ENCODE measurements at places on chromosomes 6 and 20.

DNA sequence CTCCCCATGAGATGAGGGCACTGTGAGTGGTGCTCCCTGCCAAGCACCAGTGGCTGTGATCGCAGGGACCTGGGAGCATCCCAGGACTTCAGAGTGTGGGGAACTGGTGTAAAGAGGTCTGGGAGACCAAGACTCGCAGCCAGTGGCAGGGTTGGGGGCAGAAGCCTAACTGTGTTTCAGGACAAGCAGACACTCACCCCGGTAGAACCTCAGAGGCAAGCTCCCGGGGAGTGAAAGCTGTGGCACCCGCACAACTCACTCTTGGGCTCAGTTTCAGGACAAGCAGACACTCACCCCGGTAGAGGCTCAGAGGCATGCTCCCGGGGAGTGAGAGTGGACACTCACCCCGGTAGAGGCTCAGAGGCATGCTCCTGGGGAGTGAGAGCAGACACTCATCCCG is 112.8 kb downstream of the ASXL1 start:
- DNase-seq, result no peak

DNA sequence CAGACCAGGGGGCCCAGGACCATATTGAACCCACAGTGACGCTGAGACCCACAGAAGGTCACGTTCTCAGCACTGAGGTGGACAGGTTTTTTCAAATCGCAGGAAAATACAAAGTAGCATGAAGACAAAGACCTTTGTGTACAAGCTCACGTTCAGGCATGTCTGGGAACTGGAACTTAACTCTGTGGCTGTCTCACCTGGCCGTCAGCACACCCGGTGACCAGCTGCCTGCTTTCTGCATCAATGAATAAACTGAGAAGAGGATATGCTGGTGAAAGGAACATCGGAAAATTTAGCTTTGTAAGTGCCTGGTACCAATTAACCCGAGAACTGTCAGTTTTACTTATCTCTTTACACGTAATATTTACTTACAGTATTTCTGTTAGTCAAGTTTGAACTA is 36.5 kb downstream of the WDR27 start:
- DNase-seq, result no peak

GRCh38 chr6:133130863-133131262 is 110.3 kb upstream of the EYA4 start:
- DNase-seq, result no peak

DNA sequence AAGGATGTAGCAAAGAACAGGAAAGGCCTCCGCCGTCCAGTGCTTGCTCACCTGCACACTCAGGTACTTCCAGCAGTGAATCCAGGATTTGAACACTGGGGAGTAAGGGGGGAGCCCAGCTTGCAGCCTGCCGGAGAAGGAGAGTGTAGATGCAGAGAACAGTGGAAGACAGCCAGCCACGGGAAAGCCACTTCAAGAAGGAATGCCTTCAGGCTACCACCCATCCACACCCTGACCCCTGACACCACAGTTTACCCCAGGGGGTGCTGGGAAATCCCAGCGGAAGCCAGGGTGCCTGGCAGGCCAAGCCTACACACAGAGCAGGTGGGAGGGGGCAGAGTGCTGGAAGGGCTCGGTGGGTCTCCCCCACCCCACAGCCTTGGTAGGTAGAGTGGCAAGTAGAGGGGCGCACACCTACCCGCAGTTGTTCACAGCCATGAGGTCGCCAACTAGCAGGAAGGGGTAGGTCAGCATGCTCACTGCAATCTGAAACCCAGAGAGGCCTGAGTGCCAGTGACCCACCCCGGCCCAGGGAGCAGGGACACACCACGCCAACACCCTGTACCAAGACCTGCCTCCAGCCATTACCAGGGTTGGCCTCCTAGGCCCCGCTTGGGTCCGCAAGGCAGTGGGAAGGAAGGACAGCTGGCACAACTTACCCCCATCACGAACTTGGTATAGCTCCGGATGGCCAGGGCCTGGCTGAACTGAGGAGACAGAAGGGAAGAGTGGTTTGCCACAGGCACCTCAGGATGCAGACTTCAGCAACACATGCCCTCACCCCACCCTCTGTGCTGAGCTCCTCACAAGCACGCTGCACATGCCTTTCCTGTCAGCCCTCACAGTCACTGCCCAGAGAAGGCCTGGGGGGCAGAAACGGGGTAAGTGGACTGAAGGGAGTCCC is 15.7 kb downstream of the PI16 start:
- DNase-seq, result no peak

DNA sequence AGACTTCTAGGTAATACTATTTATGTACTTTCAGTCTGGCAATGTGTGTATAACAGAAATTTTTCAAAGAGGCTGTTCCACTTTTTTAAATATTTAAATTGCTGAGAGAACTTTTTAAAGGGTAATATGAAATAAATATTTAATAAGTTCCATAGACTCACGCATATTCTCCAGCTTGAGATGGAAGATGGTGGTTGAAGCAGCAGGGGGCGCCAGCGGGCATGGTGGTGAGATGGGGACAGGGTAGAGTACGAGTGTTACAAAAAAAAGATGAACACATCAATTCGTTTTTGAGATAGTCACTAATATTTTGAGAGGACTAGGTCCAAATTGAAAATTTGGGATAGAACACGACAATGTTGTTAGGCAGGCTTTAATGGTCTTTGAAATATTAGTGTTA is 68.4 kb downstream of the RSPO3 start:
- DNase-seq, result peak; percentile 24

DNA sequence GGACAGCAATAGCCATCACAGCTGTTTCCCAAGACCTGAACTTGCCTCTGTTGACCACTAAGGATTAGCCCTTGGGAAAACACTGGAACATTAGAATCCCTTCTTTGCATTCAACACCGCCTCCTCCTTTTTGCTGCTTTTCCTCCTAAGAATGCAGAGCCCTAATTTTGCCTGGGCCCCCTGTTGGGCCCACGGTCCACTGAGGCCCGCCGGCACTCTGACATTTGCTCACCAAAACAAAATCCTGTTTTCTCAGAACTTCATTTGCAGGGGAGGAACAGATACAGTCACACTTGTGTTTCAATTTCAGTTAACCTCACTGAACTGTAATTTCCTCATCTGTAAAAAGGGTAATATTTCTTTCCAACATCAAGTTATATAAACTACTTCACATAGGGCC is 116.0 kb upstream of the JARID2 start:
- DNase-seq, result no peak

- DNase-seq, result no peak
Observed at GRCh38 chr20:9119776-9120175, 50.9 kb downstream of the PLCB4 start.

DNA sequence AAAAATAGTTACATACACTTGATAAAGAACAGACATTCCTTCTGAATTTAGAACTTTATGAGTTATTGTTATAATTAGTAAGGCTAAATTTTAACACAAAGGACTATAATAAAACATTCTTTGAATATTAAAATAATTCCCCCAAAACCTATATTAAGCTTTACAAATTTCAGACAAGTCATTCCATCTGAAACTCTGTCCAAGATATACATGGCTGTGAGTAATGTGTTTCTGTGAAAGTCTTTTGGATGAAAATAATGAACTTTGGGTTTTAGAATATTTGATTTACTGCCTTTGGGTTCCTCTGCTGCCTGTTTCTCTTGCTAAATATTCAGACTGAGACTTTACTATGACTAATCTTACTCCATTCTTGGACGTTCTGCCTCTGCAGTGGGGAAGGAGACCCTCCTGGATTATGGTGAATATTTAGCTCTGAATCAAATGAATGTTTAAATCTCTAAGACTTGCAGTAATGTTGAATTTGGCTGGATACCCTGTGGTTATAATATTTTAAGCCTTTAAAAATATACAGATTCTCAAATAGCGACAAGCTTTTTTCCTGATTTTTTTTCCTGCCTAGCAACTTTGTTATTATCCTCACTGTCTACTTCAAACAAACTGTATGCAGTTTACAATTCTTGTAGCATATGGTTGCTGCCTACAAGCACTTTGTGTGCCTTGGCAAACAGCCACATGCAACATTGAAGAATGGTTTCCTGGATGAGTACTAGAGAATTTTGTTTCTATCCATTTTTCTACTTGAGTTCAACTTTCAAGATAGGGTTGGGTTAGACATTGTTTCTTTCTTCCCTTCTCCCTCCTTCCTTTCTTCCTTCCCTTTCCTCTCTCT is 51.4 kb downstream of the TXLNB start:
- no peak for DNase-seq

- DNase-seq, result peak; percentile 4
Observed at GRCh38 chr6:107488875-107489635, 862 bp upstream of the SOBP start.

- no peak for DNase-seq
Observed at GRCh38 chr6:84447651-84448050, 220.2 kb upstream of the CEP162 start.

DNA sequence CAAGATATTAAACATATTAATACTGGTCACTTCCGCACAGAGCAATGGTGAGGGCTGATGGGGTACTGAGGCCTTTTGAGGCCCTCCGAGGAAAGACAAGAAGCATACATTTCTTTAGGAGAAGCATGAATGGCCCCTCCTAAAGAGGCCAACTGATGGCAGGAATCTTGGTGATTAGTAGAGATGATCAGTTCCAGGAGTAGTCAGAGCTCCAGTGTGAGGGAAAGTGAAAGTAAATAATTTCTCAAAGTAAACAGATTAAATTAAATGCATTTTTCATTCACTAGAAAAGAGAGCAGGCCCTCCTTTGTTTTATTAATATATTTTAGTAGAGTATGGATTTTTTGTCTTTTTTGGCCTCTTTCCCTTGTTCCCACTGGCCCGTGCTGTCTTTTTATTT is 38.2 kb downstream of the NOX3 start:
- DNase-seq, result no peak

DNA sequence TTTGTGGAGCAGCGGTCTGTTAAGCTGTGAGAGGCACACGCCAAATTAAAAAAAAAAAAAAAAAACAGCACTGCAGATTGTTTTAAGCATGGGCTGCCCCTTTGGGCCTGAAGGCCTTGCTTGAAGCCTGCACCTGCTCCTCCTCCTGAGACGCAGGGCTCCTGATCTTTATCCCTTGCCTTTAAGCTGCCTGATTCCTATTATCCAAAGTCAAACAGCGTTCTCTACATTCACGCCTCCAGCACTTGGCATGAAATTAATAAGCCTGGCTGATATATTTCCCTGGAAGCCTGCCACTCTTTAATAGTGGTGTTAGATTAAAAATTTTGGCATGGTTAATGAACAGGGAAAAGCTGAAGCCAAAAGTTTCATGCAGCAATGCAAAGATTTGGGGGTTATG is 163.9 kb downstream of the FAXC start:
- DNase-seq, result no peak

DNA sequence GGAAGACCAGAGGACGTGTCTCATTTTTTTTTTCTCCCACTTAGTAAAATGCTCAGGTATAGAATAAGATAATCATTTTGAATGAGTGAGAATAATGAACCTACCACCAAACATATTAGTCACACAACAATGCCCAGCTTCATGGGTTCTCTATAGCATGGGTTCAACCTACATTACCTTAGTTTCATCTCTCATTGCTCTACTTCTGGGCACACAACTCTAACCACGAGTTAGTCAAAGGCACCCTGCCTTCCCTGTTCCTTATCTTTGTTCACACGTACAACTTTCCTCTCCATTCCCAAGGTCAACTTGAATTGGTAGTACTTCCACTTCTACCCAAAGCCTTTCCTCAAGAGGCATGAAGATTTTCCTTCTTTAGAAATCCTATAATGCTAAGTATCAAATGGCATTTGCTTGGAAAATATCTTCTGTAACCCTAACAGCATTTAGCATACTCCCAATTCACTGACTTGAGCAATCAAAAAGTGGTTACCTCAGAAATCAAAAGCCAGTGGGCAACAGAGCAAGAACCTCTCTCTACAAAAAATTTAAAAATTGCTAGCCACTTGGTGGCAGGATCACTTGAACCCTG is 20.9 kb downstream of the DEK start:
- DNase-seq, result no peak

DNA sequence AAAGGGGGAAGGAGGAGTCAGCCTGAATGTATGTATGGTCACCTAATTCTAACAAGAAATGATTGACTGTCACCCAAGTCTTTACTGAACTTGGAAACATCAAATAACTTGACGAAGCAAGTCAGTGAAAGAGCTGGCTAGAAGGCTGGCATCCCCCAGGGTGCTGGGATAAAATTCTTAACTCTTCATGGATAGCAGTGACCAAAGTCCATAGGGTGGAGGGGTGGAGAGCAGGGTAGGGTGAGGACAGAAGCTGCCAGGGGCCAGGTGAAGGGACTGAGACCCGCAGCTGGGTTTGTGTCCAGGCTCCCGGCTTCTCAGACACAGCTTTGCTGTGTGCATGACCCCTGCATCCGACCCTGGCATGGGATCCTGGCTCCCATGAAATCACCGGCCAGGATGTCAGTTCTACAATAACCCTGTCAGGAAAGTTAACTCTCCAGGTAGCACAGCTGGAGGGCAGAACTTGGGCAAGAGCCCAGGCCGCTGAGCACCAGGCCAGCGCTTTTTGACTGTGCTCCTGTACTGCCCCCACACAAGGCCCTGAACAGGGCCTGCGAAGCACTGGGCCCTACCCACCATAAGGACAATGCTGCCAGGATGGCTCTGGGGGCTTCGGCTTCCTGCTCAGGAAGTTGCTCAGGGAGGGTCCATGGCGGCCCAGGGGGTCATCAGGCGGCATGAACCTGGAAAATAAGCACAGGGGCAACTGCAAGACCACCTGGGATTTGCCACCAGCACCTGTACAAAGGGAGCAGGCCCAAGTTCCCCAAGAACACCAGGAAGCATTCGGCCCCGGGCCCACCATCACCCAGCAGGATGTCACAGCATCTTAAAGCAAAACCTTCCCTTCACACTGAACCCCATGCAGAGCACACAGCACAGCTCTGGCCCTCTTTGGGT is 32.5 kb downstream of the ZC3H12D start:
- DNase-seq, result no peak

DNA sequence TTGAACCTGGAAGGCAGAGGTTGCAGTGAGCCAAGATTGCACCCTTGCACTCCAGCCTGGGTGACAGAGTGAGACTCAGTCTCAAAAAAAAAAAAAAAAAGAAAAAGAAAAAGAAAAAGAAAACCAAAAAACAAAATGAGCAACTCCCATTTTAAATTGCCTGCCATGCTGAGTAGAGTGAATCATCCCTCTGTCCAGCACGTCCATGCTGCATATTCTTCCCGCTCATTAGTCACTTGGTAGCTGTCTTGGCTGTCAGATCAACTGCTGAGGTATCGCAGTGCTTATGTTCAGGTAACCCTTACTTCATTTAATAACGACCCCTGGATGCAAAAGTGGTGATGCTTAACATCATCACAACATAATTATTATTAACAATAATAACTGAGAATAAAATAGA is 72.6 kb upstream of the RNF24 start:
- no peak for DNase-seq

DNA sequence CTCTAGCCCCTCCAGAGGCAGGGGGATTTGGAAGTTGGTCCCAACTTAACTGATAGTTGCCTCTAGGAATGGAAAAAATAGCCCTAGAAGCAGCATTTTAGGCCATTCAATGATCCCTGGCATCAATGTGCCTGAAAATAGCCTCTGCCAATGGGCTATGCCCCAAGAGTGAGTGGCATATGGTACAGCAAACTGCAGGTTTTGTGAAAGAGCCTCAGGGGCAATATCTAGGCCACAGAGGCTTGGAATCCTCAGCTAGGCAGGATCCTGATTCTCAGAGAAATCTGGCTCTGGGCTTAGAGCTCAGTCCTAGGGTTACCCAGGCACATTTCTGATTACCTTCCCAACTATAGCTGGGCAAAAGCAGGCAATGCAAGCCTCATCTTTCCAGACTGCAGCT is 104.4 kb upstream of the MOCS1 start:
- no peak for DNase-seq

GRCh38 chr6:122825163-122825562 is 36.1 kb downstream of the SMPDL3A start:
- no peak for DNase-seq

All from stimulated activated CD4-positive, alpha-beta T cell treated with anti-CD3 and anti-CD28 coated beads, TNF-alpha, amount 100 ng/mL, for 4 hours (primary cell).